ENCODE measurements at places on chromosomes 1 and 21.

- DNase-seq: no peak
These were observed at the start of gene FLG2 for GRCh38 chr1:152359906-152360305. Gene FLG2 (minus strand): TSS chr1:152360006. CDS start chr1:152358884, 1,122 bp downstream.

DNA sequence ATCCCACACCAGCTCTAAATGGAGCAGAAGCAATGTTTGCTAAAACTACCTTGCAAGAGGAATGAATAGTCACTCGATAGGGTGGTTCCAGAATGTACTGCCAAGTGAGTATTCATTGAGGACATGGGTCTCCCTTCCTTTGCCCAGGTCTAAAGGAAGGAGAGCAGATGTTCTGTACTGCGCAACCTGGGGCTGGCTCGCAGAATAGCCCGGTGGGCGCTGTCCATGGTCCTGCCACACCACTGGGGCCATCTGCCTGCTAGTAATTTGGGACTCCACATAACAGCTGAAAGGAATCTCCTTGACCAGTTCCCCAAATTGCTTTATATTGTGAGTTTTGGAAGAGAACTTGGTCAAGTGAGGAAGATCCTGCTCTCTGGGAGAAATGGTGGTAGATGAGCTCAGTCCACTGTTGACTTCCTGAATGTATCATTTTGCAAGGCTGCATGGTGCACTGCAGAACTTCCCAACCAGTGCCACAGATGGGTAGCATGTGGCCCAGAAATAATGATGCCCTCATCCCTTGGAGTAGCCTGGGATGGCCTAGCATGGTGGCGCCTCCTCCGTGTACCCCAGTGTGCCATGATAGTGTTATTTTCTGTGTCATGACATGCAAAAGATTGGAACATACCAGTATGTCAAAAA, 5.7 kb downstream of the SLC6A17 start:
- DNase-seq: peak; percentile 61

- no peak for DNase-seq
These were observed 4.2 kb upstream of the PADI2 start for GRCh38 chr1:17123196-17124045.

DNA sequence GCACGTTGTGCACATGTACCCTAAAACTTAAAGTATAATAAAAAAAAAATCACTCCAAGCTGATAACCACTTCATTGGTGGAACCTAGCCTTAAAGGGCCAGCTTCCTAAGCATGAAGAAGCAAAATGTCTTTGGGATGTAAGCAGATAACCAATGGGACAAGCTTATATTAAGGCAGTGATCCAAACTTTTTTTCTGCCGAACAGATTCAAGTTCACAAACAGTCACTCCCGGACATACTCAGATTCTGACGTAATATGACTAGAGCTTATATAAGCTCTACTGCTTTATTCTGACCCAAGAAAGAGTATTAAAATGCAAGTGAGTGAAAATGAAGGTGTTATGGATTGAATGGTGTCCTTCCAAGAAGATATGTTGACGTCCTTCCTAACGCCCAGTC, 44.9 kb upstream of the HIVEP3 start:
- no peak for DNase-seq

- no peak for DNase-seq
These were observed 88.8 kb upstream of the ARHGEF16 start for GRCh38 chr1:3365523-3366125.

DNA sequence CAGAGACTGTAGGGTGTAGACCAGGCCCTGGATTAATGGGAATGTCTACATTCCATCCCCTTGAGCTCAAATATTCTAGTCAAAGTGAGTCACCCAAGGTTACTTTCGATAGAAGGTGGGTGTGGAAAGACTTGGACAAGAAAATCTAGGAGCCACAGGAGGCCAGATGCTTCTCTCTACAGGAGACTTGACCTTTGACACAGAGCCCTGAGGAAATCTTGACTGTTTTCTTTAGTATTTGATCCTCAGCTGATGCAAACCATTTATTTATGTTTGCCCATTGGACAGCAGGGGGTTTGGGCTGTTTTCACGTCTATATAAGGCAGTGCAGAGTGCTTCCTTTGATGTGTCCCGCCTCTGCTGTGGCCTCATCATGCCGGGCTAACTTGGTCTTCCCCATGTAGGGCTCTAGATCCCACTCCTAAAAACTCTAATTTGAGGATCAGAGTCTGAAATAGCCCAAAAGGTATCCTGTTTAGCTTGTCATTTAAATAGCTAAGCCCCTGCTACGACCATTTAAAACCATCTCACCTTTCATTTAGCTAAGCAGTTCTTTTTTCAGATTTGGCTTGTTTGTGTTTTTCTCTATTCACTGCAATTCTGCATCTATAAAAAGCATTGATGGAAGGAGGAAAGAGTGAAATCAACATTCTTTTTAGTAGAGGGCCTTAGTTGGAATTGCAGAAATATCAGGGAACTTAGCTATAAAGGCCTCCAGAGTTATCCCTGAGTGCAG, 15.5 kb upstream of the MAP3K7CL start:
- DNase-seq: no peak

GRCh38 chr1:37303884-37304574, 170.4 kb upstream of the ZC3H12A start:
- no peak for DNase-seq

DNA sequence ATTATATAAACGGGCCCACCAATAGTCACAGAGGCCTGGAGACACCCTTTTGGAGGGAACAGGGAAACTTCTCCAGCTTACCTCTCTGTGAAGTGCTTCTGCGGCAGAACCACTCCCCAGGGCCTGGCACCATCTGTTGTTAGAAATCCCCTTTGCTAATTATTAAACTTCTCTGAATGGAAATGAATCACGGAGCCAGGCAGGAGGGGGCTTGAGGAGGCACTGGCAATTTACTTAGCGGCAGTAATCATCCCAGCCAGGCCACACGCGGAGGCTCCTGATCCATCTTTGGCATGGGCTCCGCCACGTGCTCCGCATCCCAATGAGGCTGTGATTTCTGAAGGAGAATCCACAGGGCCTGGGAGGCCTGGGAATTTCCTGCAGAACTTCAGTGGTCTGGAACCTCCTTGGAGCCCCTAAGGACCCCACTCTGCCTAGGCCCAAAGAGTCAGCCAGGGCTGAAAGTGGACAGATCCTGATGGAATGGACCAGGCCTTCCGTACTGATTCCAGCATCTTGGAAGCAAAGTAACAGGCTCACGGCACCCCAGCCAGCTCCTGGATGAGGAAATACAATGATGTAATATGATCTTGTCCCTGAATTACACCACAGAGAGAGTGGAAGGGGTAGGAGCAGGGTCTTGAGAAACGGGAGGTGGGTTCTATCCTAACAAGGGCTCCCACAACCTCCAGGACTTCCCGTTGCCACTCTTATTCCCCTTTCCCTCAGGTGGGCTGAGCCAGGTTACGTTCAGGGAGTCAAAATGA, 62.3 kb downstream of the GRIK3 start:
- no peak for DNase-seq

- no peak for DNase-seq
These were observed 2.8 kb upstream of the TARS2 start for GRCh38 chr1:150484431-150484830.

DNA sequence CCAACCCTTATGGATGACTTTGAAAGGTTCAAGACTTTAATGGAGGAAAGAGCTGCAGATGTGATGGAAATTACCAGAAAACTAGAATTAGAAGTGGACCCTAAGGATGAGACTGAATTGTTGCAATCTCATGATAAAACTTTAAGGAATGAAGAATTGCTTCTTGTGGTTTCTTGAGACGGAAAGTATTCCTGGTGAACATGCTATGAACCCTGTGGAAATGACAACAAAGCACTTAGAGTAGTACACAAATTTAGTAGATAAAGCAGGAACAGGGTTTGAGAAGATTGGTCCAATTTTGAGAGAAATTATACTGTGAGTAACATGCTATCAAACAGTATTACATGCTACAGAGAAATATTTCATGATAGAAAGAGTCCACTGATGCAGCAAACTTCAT, 215.4 kb downstream of the OMA1 start:
- no peak for DNase-seq

GRCh38 chr1:205493241-205494085, 11.0 kb upstream of the CDK18 start:
- peak; percentile 72 for DNase-seq

DNA sequence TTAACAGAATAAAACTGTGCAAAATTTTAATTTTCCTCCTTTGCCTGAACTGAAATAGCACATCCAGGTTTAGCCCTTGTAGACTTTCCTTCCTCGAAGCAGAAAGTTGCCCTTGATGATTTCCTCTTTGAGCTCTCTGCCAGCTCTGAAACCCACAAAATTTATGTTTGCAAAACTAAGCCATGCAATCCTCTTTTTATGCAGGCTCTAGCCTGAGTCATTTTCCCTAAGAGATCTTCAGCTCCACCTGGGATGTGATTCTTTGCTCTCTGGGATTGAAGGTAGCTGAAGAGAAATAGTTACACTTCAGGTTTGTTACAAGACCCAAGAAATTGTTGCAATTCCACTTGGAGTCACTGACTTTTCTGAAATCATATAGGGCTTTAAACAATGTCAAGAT, 1.4 kb upstream of the F3 start:
- DNase-seq: peak; percentile 37

GRCh38 chr1:206703661-206704060, 19.0 kb downstream of the MAPKAPK2 start:
- DNase-seq: no peak

DNA sequence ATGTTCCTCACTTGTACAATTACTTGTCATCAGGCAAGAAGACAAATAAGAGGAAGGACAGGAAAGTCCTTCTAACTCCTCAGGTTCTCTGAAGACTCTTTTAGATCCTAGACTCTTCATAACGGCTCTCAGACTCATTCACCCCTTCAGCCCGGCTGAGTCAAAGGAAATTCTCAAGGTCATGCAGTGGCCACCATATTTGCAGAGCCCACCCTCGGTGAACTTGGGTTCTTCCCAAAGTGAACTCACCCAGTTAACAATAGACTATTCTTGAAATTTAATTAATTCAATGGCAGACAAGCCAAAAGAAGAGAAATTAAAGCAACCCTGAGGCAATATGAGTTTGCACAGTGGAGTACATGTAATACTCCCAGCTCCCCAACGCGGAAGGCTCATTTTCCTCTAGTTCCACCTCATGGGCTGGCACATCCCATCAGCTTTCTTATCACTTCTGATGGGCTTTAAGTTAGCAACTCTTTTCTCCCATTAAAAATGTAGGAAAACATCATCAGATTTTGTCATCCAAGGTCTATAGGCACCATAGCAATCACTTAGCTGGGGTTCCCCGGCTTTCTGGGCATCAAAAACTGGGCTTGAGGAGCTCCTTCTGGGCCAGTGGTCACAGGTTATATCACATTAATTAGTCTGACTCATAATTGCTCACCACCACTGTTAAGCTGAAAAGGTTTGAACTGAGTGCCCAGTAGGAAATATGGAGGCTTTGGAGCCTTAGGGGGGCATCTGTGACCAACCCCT, 27.8 kb upstream of the TIAM1 start:
- no peak for DNase-seq

DNA sequence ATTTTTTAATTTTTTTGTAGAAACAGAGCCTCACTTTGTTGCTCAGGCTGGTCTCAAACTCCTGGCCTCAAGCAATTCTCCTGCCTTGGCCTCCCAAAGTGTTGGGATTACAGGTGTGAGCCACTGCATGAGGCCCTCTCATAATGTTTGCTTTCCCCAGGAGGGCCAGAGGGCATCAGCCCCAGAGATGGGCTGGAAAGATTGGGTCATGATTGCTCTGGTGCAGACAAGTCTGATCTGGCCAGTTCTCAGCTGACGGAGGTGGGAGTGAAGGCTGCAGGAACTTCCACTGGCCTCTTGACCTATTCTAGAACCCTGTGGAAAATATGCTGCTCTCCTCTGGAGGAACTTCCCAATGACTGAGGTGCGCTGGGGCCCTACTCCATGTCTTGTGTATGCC, 43.4 kb upstream of the RD3 start:
- no peak for DNase-seq

DNA sequence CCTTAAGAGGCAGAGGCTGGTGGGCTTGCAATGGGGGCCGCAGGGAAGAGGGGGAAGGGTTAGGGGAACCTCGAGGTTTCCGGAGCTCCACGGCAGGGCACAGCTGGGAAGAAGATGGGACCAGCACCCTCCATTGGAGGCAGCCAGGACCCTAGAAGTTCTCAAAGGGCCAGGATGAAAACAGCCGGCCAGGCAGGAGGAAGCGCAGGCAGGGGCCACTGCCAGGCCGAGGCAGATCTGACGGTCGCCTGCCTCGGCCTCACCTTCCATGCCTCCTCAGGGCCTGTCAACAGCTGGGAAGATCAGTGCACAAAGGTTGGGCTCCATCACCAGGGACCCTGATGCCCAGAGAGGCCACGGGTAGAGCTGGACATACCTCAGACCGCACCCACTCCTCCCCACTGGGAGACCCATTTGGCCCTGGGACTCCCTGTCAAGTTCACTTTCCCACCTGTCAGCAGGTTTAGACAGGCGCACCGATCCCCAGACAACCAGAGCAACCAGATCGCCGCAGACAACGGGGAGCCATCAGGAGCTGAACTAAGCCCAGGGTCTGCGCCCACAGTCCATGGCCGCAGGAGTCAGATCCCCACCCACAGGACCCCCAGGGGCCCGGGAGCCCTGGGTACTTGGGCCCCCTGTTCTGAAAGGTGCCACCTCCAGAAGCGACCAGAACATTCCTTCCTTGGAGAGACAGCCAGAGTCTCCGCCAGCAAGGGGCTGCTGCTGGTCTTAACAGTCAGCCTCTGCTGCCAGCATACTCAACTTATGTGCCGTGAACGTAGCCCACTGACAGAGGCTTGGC, 2.2 kb downstream of the SLC19A1 start:
- no peak for DNase-seq

DNA sequence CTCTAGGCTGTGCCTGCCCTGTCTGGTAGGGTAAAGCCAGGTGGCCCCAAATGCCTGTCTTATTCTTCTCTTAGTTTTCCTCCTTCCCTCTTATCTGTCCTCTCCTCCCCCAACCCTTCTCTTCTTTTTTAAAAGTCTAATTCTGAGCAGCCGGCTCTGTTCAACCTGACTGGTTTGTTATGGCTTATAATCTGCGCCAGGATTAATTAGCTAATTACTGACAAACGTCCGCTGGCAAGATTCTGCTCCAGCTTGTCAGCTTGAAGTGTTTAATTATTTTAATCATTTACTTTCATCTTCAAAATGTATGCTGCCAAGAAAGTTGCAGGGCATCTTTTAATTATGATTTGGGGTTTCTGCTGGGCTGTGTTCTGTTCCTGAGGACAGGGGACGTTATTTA, 27.2 kb upstream of the PSMB2 start:
- no peak for DNase-seq

- peak; percentile 74 for DNase-seq
These were observed 442.7 kb downstream of the PTBP2 start for GRCh38 chr1:97164276-97164639.

GRCh38 chr1:192980856-192981255, 78.3 kb downstream of the UCHL5 start:
- no peak for DNase-seq

- DNase-seq: no peak
These were observed 1.7 kb upstream of the FMN2 start for GRCh38 chr1:240090014-240090413.

GRCh38 chr1:230067419-230067870, 407 bp downstream of the GALNT2 start:
- DNase-seq: peak; percentile 23

DNA sequence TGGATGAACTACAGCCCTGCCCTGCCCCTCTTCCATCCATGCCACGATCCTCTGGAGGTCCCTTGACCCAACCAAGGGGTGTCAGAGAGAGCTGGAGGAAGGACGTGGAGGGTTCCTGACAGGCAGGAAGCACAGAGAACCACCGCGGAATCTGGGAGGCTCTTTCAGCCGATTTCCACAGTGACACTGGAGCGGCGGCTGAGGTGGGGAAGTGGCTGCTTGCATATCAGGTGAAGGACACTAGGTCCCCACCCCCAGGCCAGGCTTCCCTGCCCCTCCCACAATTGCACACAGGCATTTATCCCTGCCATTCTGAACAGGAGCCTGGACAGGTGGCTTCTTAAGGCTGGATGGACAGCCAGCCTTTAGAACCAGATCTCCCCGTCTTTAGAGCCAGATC, 17.5 kb downstream of the LRRC71 start:
- no peak for DNase-seq
